ENCODE measurements at places on chromosomes 5 and 9.

- DNase-seq: no peak
Measured at GRCh38 chr5:3542158-3542557, 53.5 kb upstream of the IRX1 start.

DNA sequence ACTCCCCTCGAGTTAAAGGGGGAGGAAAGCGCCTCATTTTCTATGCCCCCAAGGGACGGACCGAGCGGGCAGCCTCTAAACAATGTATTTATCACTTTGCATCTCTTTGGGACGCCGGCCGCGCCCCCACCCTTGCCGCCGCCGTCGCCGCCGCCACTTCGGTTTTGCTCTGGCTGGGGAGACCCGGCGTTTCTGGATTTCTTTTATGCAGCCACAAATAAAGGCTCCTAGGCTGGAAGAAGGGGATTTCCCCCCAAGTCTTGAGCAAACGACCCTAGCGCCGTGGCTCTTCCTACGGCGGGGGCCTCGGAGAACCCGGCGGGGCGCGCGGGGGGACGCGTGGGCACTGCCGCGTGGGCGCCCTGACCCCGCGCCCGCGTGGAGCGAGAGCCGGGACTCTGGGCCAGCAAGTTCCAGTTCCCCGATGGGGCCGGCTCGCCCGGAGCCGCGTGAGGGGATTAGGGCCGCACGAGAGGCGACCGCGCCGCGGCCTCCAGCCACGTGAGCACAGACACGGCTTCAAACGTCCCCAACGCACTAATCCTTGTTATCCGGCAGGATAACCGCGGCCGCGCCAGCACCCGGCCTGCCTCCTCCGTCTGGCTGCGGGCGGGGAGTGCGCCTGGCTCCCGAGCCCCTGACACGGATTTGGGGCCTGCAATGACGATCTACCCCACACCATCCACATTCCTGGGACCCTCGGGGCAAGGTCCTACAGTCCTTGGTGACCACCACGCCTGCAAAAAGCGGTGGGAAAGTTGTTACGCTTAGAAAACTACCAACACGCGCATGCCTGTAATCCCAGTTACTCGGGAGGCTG is 7.9 kb upstream of the NEUROG1 start:
- no peak for DNase-seq

DNA sequence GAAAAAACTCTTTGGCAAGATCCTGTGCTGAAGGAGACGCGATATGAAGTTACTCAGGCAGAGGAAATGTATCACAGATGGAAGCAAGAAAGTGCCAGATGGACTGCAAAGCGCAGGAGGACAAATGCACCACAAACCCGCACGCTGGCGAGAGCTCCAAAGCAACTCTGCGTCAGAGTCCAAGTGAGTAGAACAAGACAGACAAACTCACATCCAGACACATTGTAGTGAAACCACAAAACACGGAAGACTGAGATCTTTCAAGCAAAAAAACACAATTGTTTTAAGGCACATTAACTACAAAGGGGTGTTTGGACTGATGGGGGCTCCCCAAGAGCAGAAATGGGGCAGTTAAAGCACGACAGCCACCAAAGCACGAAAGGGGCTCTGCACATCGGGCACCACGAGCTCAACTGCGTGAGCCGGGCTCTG is 39.2 kb upstream of the NKD2 start:
- DNase-seq: no peak

GRCh38 chr5:36573438-36573837 is 33.0 kb upstream of the SLC1A3 start:
- DNase-seq: no peak

GRCh38 chr9:130680836-130681768 is 12.5 kb upstream of the EXOSC2 start:
- DNase-seq: peak; percentile 67

GRCh38 chr5:151254556-151254955 is 1.6 kb downstream of the GM2A start:
- DNase-seq: no peak

- DNase-seq: no peak
Measured at GRCh38 chr9:16871336-16872151, 1.1 kb upstream of the BNC2 start.

GRCh38 chr9:19231126-19231903 is 822 bp downstream of the DENND4C start:
- no peak for DNase-seq

DNA sequence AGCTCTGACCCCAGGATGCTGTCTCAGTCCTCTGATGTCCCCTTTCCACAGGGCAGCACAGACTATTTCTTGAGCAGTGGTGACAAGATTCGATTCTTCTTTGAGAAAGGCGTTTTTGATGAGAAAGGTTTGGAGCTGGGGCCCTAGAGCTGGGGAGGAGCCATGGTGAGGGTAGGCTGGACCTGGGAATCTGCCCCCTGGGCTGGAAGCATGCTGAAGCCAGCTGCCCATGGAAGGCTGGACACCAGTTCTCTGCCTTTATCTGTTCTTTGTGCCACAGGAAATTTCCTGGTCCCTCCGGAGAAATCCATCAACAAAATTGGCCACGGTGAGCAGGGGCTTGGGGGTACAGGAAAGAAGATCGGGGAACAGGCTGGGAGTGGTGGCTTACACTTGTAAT is 12.9 kb downstream of the PHYHD1 start:
- no peak for DNase-seq

GRCh38 chr5:3394891-3395599 is 200.6 kb upstream of the IRX1 start:
- no peak for DNase-seq

- DNase-seq: no peak
Measured at GRCh38 chr5:177476531-177477233, 3.2 kb upstream of the DBN1 start.

- no peak for DNase-seq
Measured at GRCh38 chr9:110157823-110158664, 49.9 kb downstream of the C9orf152 start.

- no peak for DNase-seq
Measured at GRCh38 chr9:121439711-121440664, 59.7 kb downstream of the GGTA1 start.

GRCh38 chr5:74355041-74355824 is 285.3 kb downstream of the ENC1 start:
- DNase-seq: no peak

- no peak for DNase-seq
Measured at GRCh38 chr5:95986001-95986400, 24.4 kb upstream of the ELL2 start.

DNA sequence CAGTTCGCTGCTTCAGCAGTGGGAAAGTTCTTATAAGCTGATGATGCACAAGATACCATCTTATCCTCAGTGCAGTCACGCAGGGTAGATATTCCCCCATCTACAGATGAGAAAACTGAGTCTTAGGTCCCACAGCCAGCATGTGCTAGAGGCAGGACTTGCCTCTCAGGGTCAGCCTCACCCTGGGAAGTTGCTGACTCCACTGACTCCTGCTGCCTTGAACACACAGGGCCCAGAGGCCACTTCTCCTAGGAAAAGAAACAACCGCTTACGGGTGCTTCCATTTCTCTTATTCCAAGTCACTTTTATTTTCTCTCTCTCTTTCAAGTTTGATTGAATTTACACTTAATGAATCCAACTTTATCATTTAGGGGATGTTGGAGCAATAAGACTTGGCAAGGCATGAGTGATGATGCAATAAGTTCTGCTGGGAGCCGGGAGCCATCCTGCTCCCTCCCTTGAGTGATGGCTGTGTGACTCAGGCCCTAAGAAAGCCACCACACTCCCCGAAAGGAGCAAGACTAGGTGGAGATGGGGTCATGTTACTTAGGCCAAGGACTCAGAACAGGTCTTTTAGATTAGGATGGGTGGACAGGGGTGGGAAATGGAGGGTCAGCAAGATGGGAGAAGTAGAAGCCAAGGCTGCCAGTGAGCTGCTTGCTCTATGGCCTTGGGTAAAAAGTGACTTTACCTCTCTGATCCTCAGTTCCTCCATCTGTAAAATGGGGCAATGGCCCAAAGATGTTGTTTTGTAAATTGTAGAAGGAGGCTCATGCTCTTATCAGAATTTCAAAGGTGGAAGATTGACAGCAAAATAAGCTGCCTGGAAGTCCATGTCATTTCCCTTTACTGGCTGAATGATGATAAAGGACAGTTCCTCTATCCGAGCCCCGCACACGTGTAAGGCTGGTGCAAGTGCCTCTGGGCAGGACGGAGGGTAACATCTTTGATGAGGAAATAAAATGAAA is 67.4 kb upstream of the ZNF618 start:
- DNase-seq: no peak

GRCh38 chr9:29319736-29320513 is 1746.6 kb upstream of the C9orf72 start:
- DNase-seq: no peak

GRCh38 chr5:72537166-72537565 is 30.0 kb upstream of the ZNF366 start:
- DNase-seq: no peak

- DNase-seq: no peak
Measured at GRCh38 chr5:7363067-7363677, 32.8 kb upstream of the ADCY2 start.

DNA sequence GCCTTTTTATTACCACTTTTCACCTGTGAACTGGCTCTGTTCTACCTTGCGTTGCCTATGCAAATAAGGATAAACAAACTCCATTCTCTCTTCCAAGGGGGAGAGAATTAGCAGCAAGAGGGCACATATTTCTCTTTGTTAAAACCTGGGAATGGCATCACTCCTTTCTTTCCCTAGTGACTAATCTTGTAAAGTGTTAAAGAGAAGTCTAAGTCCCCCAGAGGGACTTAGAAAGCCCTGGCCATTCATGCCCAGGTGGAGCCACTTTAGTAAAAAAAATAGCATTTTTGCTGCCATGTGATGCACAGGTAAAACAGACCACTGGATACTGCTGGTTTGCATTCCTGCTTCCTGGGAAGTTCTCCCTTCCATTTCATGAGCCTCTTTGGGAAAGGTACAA is 148.4 kb downstream of the MAN2A1 start:
- no peak for DNase-seq

DNA sequence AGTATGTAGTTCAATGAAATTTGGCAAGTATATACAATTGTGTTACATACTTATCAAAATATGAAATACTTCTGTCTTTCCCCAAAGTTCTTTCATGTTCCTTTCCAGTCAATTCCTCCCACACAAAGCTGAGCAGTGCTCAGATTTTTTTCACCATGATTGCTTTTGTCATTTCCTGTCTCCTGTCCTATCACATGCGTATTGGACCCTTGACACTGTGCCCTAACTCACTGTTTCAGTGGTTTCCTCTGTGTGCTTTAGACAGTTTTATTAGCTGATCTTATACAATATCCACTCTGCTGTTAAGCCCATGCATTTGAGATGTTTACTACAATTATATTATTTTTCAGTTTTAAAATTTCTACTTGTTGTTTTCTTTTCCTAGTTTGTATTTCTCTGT is 463.6 kb upstream of the MEF2C start:
- DNase-seq: no peak

DNA sequence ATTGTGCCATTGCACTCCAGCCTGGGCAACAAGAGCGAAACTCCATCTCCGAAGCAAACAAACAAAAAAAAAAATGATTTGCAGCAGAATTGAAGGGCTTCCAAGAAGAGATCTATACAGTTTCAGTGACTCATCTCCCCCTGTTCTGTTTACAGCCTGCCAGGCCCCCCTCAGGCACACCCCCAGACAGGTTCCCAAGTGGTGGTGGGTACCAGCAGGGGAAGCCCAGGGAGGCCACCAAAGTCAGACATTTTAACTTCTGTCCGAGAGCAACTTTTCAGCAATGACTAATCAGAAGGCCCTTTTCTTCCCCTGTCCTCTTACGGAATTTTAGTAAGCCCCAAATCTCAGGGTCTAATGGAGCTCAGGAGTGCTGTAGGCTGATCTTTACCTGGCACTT is 98.7 kb downstream of the PAX5 start:
- peak; percentile 29 for DNase-seq

- no peak for DNase-seq
Measured at GRCh38 chr5:151684690-151685361, 1.9 kb downstream of the SPARC start.

GRCh38 chr9:87834357-87834756 is 48.3 kb upstream of the SPATA31E1 start:
- DNase-seq: no peak

GRCh38 chr5:9059920-9060691 is 485.8 kb downstream of the SEMA5A start:
- DNase-seq: no peak

DNA sequence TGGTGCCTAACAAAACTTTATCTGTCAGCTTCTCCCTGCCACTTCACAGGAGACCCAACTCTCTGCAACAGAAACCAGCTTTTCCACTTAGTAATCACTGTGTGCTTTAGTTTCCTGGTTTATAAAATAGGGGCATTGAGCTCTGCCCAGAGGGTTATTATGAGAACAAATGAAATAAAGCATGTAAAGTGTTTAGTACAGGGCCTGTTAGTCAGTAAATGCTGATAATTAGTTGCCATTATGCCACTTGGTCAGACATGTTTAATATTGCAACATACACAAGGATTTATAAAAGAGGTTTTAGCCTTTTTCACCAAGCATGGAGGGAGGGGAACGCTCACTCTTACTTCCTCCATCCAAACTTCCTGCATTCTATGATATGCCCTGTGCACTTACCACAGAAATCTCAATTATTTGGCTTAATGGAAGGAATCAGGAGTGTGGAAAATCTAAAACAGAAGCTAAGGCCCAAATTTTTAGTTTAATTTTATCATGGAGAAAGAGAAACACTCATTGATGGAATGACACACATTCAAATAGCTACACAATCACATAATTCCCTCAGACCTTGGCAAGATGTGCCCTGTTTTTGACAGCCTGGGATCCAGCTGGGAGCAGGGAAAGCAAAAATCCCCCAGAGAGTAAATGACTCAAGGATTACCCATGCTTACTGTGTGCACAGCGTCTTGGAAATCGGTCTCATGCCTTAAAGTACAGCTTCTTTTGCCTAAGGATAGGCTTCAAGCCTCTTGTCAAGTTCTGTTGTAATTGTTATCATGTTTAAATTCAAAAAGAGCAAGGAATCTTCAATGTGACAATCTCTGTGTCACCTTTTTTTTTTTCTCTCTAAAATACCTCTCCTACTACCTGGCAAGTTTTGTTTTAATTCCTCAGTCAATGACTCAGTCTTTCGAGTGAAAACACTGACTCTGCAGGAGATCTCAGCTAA is 34.0 kb downstream of the ZNF474 start:
- DNase-seq: no peak

GRCh38 chr9:116959809-116960208 is 272.7 kb downstream of the TRIM32 start:
- no peak for DNase-seq

GRCh38 chr5:135718651-135719050 is 115.8 kb upstream of the SLC25A48 start:
- no peak for DNase-seq

DNA sequence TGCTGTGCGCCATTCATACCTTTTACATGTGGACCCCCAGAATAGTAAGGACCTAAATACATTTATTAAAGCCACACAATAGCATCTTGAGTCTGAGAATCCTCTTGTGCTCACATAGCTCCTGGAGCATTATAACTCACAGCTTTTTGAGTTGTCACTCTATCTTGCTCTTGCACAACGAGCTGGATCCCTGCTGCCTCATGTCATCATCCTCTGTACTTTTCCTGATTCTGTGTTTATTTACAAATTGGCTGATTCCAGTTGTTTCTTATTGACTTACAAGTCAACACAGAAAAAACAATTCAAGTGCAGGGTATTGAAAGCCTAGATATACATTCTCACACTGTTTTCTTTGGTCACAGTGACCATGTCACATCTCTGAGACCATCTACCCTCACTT is 112.9 kb downstream of the SLC1A3 start:
- DNase-seq: no peak

Data from stimulated activated naive B cell treated with anti-CD40 and anti-IgM and Interleukin-4, amounts not matched to agents 10 μg/mL and 1 μg/mL and 100 μg/mL, for 72 hours (primary cell).